ENCODE measurements at places on chromosomes 4 and X. TPM values are rescaled to one million over a fixed set of nuclear protein-coding genes. Genes with fewer than 3 reads are reported as not detected.
A peak's percentile ranks its signal among the peaks of the same experiment; 100 is the strongest.

Gene BGN
- total RNA-seq, result not detected

Gene IL13RA2
- not detected for total RNA-seq

Gene NAT8L
- total RNA-seq, result not detected

Gene PCYT1B
- total RNA-seq, result not detected

- no peaks in the 10 kb centered on the region for H3K36me3 ChIP-seq
- no peaks in the 10 kb centered on the region for H3K4me1 ChIP-seq
- H3K27ac ChIP-seq, result no peak overlapping the region
- no peak overlapping the region for H3K4me3 ChIP-seq
Measured at GRCh38 chr4:169367826-169368225, 97.1 kb upstream of the SH3RF1 start.

DNA sequence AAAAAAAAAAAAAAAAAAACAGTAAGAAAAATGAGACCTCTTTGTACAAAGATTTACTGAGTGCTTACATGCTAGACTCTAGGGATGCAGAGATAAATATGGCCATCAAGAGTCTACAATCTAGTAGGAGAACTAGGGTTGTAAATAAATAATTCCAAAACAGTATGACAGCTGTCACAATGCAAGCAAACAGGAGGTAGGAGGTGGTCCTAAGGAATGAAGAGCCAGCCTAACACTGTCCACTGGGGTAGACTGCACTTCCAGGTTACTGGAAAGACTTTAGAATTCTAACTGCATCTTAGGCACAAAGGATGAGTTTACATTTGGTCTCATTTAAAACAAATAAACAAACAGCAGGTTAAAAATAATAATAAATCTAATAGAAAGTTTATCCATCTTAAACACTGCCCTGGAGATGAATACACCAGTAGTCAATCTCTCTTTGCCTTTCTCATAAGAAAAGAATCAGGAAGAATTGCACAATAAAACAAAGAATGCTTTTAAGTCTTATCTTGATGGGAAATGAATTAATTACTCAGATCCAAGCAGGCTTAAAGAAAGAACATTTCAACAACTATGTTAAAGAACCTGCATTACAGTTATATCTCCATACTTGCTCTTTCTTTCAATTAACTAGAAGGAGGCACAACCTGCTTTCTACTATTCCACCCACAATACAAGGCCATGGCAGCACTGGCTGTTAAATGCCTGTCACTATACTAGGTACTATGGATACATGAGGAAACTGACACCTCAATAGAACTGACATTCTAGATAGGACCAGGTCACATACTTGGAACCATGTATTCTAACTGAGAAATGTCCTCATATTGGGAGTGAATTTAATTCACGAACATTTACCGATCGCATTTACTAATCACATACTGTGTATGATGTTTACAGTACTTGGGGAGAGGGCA, 12.7 kb downstream of the ADGRA3 start:
- DNase-seq, result no peak
- no peaks in the 10 kb centered on the region for H3K4me1 ChIP-seq
- no peaks in the 10 kb centered on the region for H3K36me3 ChIP-seq
- H3K27me3 ChIP-seq, result no peaks in the 10 kb centered on the region
- H3K4me3 ChIP-seq, result no peak overlapping the region
- H3K27ac ChIP-seq, result no peak overlapping the region

GRCh38 chr4:6889101-6889735, 20.4 kb upstream of the TBC1D14 start:
- H3K27ac ChIP-seq, result no peak overlapping the region
- no peaks in the 10 kb centered on the region for H3K27me3 ChIP-seq
- H3K4me1 ChIP-seq, result peaks cover 33% of the 10 kb centered on the region
- no peak for DNase-seq

- peak; percentile 6 for DNase-seq
- H3K4me3 ChIP-seq, result no peak overlapping the region
- no peaks in the 10 kb centered on the region for H3K27me3 ChIP-seq
- H3K4me1 ChIP-seq, result no peaks in the 10 kb centered on the region
- H3K27ac ChIP-seq, result no peak overlapping the region
Measured at GRCh38 chrX:131895807-131896206, 127.3 kb upstream of the STK26 start.

DNA sequence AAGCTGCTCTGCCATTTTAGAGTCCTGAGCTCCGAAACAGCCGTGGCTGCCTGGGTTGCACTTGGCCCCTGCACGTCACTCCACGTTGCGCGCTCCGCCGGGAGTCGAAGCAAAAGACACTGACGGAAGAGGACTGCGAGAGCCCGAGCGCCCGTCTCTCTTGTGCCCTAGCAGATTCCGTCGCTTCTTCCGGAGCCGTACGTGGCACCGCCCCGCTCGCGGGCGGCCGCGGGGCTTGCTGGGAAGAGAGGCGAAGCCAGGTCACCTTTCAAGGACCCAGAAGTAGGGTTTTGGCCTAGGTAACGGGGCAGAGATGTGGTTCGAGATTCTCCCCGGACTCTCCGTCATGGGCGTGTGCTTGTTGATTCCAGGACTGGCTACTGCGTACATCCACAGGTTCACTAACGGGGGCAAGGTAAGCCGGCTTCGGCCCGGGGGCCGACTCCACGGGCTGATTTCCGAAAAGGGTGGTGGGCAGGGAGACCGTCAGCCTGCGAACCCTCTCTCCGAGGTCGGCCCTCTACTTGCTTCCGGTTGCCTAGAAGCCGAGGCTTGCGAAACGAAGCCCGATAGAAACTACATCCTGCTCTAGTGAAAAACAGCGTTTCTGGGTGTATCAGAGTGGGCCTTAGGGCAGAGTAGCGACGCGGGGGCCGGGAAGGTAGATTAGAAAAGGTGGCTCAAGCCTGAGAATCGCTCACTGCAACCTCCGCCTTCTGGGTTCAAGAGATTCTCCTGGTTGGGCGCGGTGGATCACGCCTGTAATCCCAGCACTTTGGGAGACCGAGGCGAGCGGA, at the start of the genes NDUFA1 and RNF113A:
Gene NDUFA1, plus strand, starts transcription at position 234 of the 797 bp plus-strand sequence. Its CDS starts 80 bp downstream, at position 314.
Gene RNF113A, minus strand, starts transcription at position 135 of the 797 bp plus-strand sequence. Its CDS starts 120 bp downstream, at position 15.
- peaks cover 21% of the 10 kb centered on the region for H3K4me1 ChIP-seq
- peaks cover 25% of the 10 kb centered on the region for H3K36me3 ChIP-seq
- no peaks in the 10 kb centered on the region for H3K27me3 ChIP-seq
- peak; percentile 84 for DNase-seq
- H3K4me3 ChIP-seq, result peak within 1 kb of the TSS; percentile 86
